ENCODE measurements at places on chromosomes 7 and 10. TPM values are rescaled to one million over a fixed set of nuclear protein-coding genes. Genes with fewer than 3 reads are reported as not detected.

MBLAC1 gene
- 3.6 TPM for total RNA-seq

DNA sequence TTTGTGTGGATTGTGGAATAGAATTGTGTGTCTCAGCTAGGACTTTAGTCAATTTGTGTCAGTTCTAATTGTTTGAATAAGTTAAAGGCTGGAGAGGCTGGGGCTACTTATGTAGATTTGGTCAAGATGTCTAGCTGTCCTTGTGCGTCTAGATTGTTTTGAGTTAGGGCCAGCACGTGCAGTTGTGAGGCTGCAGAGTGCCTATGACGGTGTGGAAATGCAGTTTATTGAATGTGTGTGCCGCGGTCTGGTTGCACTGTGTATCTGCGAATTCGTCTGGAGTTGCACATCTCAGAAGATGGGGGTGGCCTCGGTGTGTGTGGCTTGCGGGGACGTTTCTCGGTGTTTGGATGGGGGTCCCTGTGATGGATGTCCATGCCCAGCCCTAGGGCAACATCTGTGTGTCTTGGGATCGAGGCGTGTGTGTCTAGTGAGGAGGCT, 10.2 kb downstream of the EMX2 start:
- DNase-seq, result no peak
- no peak overlapping the region for H3K4me3 ChIP-seq
- peaks cover 71% of the 10 kb centered on the region for H3K27me3 ChIP-seq
- peaks cover 6% of the 10 kb centered on the region for H3K36me3 ChIP-seq
- peaks cover 14% of the 10 kb centered on the region for H3K4me1 ChIP-seq
- H3K27ac ChIP-seq, result peak overlapping the region; percentile 4

LYZL2 gene
- total RNA-seq, result not detected

DNA sequence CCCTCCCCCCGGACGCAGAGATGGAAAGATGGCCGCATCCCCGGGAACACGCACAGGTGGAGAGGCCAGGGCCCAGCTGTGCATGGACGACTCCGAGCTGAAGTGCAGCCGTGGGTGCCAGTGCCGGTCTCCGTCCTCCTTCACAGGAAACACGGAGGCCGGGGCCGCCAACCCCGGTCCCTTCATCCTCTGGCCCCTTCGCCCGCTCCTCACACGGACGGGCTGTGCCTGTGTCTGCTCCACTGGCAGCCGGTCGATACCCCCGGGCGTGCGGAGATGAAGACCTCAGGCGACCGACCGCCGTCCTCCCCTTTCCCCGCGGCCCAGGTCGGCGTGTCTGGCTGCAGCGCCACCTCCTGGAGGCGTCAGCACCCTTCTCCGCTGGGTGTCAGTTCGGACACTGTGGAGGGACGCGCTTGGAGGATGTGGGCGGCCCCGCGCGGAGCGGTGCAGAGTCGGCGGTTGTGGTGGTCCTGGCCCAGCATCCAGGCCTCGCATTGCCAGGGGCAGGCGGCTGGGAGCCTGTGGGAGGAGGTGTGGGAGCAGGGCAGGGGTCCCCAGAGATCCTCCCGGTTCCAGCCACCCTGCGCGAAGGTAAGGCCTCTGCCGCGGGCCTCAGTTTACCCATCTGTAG, 9.9 kb downstream of the ZNF511 start:
- no peaks in the 10 kb centered on the region for H3K36me3 ChIP-seq
- peak overlapping the region; percentile 36 for H3K4me3 ChIP-seq
- peaks cover 10% of the 10 kb centered on the region for H3K4me1 ChIP-seq
- DNase-seq, result peak; percentile 65
- peaks cover 5% of the 10 kb centered on the region for H3K27me3 ChIP-seq
- no peak overlapping the region for H3K27ac ChIP-seq

- no peak overlapping the region for H3K27ac ChIP-seq
- H3K4me3 ChIP-seq, result no peak overlapping the region
- DNase-seq, result no peak
- H3K4me1 ChIP-seq, result peaks cover 1% of the 10 kb centered on the region
Observed at GRCh38 chr10:51617576-51618235, 81.7 kb downstream of the CSTF2T start.

OR2A42 gene
- 0.04 TPM for total RNA-seq

DNA sequence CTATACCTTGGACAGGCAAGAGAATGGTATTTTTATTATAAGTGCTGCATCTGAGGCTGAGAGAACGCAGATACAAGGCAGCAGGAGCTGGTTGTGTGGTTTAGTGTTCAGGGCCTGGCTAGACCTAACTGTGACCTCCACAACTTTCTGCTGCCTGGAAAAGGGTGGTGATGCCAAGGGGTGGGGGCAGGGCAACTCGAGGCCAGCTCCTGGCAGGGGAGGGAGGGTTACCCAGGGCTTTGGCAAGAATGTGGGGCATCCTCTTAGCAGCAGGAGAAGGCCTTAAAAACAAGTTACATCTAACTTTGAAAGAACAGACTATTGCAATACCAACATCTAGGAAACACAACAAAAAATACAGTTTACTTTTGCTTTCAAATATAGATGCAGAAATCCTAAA, 13.0 kb downstream of the MXI1 start:
- DNase-seq, result no peak
- no peaks in the 10 kb centered on the region for H3K27me3 ChIP-seq
- no peak overlapping the region for H3K4me3 ChIP-seq
- no peak overlapping the region for H3K27ac ChIP-seq

GRCh38 chr7:3162289-3162688, 118.6 kb upstream of the CARD11 start:
- H3K4me1 ChIP-seq, result peaks cover 2% of the 10 kb centered on the region
- H3K36me3 ChIP-seq, result no peaks in the 10 kb centered on the region

- DNase-seq, result peak; percentile 14
- no peak overlapping the region for H3K4me3 ChIP-seq
- peaks cover 10% of the 10 kb centered on the region for H3K4me1 ChIP-seq
- no peaks in the 10 kb centered on the region for H3K36me3 ChIP-seq
Observed at GRCh38 chr7:42869131-42870020, 42.5 kb downstream of the C7orf25 start.

GPNMB gene
- total RNA-seq, result not detected

All from activated CD4-positive, alpha-beta T cell treated with anti-CD3 and anti-CD28 coated beads, Interleukin-2, amount 10 ng/mL, durations not matched to agents 7 days and 5 days (primary cell).